ENCODE measurements at places on chromosomes 16 and 17.

GRCh38 chr16:88746506-88746905, 38.5 kb downstream of the PIEZO1 start:
- DNase-seq = no peak

DNA sequence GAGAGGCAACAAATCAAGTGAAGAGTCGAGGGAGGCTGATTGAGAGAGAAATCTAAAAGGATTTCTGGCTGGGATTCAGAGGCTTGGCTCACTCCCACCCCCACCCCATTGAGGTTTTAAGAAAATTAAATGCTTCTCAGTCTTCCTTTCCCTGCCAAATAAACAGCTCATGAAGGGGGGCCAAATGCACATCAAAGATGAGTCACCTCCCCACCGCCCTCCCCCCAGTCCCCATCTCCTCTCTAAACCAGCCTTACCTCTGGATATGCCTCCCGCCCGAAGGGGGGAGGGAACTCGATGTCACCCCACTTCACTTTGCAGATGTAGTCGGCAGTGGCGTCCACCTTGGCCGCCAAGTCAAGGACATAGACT, 11.6 kb downstream of the ACLY start:
- DNase-seq = no peak

DNA sequence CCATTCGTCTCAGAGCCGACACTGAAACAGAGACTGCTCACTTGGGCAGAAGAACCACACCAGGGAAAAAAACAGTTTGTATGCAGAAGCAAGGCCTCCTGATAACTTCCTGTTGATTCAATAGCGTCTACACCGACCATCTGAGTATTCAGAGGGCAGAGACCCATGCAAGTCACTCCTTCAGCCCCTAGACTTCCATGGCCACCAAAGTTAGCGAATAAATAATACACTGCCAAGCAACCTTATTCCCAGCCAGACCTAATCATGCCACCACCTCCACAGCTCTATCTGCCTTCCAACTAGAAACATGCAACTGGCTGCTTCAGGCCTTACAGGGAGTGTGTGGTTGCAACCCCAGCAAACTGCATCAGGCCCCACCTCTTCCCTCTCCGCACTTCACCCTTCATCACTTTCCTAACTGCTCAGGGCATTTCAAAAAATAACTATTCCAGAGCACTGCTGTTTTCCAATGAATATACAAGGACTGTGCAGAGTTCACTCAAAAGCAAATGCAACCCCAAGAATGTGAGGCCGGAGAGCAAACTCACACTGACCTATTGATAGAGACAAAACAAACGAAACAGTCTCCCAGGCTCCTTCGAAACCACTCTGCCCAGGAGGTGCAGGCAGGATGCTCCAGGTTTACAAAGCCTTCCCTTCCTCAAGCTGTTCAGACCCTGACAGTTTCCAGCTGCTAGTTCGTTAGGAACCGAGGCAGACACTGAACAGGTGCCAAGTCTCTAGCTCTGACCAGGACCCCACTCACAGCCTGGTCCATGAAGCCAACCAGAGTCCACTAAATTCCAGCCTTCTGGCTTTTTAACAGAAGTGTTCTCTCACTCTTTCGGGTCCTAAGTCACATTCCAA, 3.6 kb downstream of the USP7 start:
- DNase-seq = no peak

DNA sequence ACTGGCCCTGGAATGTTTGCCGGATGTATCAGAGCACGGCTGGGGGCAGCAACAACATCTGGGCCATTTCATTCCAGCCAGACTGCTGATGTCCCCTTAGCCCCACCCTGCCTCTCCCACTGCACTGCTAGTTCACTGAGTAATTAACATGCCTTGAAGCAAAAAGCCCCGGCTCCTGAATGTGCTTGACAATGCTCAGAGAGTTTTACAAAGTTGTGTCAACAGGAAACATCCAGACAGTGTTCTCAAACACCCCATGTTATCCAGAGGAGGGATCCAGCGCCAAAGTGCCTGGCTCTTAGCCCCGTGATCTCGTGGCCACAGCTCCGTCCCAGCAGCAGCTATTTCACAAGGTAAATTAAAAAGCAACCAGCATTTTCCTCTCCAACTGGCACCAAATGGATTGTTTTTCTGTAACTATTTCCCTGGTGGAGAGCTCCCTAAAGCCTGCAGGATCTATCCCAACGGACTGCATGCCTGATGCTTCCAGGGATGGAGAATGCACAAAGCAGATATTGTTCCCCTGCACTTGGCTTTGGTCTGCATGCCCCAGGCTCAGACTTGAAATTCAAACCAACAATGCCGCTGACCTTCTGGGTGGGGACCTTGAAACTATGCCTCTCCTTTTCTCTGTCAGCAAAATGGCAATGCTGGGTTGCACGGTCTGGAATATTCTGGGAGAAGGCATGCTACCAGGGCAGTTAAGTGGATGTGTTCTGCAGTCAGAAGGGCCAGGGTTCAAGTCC, 115.6 kb upstream of the CDH5 start:
- DNase-seq = no peak

DNA sequence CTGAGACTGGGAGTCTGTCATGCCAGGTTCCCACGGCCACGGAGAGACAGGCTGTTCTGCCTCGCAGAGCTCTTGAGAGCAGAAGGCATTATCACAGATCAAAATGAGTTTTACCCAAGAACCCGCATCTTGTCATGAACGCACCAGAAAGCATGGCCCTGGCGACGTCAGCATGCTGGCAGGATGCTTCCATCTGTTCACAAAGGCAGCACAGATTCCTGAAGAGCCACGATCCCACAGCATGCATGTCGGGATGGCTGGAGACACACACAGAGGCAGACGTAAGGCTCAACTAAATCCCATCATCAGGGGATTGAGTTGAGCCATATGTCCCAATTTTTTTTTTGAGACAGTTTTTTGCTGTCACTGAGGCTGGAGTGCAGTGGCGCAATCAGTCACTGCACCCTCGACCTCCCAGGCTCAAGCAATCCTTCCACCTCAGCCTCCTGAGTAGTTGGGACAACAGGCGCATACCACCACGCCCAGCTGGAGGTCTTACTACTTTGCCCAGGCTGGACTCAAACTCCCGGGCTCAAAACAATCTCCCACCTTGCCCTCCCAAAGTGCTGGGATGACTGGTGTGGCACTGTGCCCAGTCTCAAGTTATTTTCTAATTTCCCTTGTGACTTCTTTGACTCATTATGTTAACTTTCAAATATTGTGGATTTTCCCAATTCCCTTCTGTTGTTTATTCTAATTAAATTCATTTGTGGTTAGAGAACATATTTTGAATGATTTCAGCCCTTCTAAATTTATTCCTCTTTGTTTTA, 11.1 kb downstream of the FANCA start:
- no peak for DNase-seq

DNA sequence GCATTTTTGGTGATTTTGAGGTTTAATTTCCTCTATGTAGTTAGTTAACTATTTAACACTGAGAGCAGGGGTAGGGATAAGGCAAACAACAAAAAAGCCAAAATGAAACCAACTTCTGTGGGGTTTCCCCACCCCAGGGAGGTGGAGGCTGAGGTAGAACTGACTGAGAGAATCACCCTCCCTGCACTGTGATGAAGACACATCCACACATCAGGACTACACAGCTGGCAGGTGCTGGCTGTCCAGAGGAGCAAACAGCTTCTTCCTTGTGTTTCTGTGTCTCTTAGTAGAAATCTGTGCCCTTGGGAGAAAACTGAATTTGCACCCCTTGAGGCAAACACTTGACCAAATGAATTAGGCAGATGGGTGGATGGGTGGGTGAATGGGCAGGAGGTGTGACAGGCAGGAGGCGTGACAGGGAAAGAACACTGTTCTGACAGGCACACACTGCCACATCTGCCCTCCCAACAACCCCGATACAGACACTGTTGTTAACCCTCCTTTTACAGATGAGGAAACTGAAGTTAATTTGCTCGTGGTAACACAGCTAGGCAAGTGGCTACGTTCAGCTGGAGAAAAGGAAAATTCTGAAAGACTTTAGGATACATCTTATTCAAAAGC, 62.9 kb upstream of the AMZ2 start:
- no peak for DNase-seq

DNA sequence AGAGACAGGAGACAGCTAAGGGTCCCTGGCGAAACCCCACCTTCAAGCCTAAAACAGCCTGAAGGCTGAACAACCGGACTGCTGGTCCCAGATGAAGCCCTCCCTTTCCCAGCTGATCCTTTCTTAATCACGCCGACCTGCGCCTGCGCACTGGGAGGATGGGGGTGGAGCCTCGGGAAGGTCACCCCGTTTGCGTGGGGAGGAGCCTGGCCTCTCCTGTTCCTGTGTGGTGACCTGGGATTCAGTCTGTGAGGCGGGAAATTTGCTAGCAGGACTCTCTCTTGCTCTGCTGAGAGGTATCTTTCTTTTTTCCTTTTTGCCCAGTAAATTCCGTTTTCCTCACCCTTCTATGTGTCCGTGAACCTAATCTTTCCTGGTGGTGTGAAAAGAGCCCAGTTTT, 9.6 kb downstream of the FAM20A start:
- no peak for DNase-seq

- no peak for DNase-seq
Observed at GRCh38 chr17:76542566-76542971, 2.7 kb downstream of the PRCD start.

DNA sequence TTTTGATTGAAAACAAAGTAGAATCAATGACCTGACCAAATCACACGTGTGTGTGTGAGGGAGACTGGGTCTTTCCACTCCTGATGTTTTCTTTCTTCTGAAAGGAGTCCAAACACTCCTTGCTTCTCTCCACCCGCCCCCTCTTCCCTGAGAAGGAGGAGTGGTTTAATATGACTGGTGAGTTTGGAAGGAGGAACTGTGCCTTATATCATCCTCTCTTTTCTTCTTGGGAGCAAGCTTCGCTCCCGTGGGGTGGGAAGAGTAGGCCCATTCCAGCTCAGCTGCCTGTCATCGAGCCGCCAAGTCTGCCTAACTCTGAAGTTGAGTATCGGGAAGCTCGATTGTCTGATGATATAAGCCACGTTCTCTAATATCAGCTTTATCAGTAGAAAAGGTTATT, 96.5 kb downstream of the YPEL2 start:
- DNase-seq = no peak

GRCh38 chr16:4684058-4684715, 9.2 kb upstream of the NUDT16L1 start:
- DNase-seq = no peak

- no peak for DNase-seq
Observed at GRCh38 chr17:49288388-49288787, 57.8 kb upstream of the PHOSPHO1 start.

DNA sequence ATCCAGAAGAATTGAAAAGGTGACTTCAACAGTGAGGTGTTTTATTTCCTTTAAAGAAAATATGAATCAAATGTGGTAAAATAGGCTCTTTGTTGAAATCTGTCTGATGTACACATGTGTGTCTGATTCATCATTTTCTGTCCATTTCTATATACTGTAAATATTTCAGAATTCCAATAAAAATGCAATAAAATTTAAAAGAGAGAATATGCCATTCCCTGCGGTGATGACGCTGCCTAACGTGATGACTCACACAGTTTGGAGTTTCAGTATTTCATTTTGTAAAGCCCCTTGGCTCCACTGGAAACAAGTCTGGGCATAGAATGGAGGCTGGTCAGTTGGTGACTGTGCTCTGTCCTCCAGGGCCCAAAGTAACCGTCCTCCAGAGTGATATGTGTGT, 482.5 kb upstream of the CDH5 start:
- no peak for DNase-seq

DNA sequence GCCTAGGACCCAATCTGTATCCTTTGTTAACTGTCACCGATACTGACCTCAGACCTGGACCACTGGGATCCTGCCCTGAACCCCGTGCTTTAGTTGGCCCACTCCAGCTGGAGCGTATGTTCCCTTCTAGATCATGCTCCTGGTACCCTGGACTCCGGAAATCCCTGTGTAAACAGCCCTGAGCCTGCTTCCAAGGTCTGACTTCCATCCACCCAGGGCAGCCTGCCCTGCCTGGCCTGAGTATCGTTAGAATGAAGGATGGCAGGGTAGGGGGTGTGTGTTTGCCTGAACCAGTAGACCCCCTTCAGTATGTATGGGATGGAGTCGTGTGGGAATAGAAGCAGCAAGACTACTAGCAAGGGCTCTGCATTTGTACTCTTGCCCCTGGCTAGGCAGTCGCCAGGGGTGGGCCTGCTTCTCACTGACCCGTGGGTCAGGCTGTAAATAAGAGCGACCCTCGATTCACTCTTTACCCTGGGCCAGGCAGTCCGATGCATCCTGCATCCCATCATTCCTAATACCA, 691 bp upstream of the TMEM98 start:
- DNase-seq = no peak

GRCh38 chr16:11201498-11202259, 54.3 kb downstream of the SOCS1 start:
- no peak for DNase-seq

- no peak for DNase-seq
Observed at GRCh38 chr16:56257666-56258342, 66.5 kb downstream of the GNAO1 start.

DNA sequence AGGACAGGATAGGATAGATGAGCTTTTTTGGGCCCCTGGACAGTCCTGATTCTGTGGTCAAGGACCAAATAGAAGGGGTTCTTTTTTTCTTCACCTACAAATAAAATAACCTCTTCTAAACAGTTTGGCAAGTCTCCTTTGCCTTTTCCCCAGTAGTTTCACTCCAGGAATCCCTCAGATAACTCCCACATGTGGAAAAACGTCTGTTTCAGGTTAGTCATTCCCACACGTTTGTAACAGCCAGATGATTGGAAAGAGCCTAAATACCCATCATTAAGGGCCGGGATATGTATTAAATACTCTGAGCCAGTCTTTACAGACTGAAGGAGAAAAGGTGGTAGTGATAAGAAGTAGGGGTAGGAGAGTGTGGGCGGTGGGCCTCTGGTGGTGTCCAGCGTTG, 58.3 kb downstream of the PLD6 start:
- DNase-seq = no peak

- no peak for DNase-seq
Observed at GRCh38 chr17:12088035-12088434, 67.4 kb downstream of the MAP2K4 start.

- DNase-seq = no peak
Observed at GRCh38 chr16:81624760-81625543, 154.1 kb upstream of the PLCG2 start.

DNA sequence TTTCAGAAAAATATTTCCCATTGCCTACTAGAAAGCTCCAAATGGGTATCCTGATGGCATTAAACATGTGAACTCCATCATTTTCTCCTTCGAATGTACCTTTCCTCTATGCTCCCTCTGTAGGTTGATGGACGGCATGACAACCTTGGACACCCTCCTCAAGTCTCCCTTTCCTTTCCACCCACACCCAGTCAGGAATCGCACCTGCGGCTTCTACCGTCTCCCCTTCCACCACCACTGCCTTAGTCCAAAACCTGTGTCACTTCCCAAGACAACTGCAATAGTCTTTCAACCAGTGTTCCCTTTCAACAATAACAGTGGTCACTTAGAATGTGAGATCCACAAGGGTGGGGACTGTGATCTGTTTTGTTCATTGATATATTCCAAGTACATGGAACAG, 233.1 kb upstream of the AXIN2 start:
- no peak for DNase-seq
